NT2/D1 (cell line): ENCODE measurements at places on chromosomes 7 and 10.

DNA sequence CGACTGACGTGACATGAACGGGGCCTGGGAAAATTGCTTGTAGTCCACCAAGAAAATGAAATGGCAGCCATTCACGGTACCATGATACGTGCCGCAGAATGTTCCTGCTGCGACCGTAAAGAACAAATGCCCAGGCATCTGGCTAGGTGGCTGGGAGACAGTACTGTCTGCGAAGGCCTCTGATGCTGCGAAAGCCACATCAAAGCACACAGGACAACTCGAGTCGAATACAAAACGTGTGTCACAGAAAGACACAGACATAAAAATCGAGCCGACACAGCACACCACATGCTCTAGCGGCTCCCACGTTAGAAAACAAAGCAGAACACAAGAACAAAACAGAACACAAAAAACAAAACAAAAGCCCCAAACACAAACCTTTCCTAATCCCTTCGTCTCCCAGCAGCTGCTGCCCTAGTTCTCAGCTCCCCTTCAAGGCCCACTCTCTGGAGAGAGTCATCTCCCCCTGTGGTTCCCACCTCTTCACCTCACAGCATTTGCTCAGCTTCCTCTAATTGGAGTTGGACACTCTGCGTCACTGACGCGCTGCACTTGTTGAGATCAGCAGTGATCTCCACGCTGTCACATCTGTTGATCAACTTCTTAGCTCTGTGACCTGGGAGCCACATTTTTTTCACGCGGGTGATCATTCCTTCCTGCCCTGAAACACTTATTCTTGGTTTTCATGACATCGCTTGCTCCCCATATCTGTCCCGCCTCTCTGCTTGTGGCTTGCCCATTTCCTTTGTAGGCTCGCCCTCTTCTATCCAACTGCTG, 112.2 kb downstream of the CLEC2L start:
- no peak for DNase-seq

- DNase-seq, result no peak
Observed at GRCh38 chr7:91644256-91644655, 236.2 kb downstream of the MTERF1 start.

GRCh38 chr7:50856806-50857205, 74.1 kb upstream of the GRB10 start:
- DNase-seq, result no peak

- no peak for DNase-seq
Observed at GRCh38 chr10:113033991-113034390, 83.9 kb downstream of the TCF7L2 start.

DNA sequence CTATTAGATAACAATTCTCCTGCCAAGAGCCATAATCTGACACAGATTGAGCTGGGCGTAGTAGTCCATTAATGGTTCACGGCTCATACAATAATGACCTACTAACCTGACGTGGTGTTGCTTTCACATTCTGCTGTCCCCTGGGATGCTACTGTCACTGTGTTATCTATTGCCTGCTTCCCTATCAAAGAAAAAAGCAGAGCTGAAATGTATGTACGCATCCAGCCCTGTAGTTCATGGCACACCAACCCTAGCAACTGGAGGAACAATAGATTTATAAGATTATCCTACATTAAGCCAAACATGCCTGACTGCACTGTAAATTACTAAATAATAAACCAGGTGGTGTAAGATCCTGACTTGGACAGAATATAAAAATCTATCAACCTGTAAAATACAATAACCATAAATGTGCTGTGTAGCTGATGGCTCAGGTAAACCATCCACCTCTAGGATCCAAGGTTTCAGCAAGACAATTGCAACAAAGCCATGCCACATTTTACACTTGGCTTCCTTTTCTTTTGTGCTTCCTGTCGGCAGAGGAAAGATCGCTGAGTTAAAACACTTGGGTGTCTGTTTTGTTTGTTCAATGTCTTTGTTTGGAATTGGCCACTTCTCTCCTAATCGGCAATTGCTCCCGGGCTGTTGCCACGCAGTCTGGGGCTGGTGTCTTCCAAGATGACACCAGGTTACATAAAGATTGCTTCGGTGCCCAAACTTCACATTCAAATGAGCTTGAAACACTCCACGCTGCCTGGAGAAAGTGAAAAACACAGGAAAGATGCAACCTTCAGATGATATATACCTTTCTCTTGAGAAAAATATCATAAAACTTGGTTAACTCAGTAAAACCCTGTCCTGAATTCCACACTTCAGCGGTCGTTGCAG, 143.9 kb upstream of the MGMT start:
- peak; percentile 15 for DNase-seq

DNA sequence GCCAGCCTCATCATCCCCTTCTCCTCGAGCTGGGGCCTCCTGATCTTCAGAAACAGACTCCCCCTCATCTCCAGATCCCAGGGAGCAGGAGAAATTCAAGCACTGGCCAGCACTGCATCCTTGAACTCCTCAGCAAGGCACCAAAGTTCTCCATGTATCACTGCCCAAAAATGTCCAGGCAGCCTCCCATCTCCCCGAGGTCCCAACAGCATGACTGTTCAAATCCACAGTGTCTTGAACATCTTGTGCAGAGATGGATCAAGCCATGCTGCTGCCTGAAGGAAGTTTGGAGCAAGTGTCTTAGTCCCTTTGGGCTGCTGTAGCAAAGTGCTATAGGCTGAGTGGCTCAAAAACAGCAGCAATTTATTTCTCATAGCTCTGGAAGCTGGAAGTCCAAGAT, 115.5 kb upstream of the GALNT17 start:
- no peak for DNase-seq

GRCh38 chr10:124518366-124518765, 56.7 kb downstream of the LHPP start:
- no peak for DNase-seq

DNA sequence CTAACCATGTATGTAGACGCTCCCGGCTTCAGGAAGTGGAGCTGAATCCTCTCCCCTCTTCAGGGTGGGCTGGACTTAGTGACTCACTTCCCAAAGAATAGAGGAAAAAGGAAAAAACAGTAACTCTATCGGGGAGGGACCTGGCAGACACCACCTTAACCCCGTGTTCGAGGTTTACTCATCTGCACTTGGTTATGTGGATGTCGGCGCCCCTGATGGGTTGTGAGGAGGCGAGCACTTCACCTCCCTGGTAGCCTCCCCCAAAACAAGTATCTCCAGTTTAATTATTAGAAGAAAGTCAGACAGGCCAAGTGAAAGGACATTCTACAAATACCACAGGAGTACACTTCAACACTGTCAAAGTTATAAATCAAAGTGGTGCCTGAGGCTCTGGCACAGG, 559.7 kb downstream of the TCERG1L start:
- DNase-seq, result no peak

DNA sequence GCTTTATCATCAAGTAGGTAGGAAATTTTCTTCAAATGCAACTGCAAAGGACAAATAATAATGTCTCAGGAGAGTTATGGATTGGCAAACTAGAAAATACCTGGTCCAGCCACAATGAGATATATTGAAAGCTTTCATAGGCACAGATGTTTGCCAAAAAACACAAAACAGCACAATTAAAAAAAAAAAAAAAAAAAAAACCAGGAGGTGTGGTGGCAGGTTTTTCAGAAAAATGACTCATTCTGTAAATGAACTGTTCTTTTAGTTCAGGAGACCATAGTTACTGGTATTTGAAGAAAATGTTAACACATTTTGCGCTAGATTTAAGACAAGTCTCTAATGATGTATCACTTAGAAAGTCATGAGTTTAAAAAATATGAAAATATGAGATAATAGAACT, 55.0 kb upstream of the JCAD start:
- DNase-seq, result no peak

DNA sequence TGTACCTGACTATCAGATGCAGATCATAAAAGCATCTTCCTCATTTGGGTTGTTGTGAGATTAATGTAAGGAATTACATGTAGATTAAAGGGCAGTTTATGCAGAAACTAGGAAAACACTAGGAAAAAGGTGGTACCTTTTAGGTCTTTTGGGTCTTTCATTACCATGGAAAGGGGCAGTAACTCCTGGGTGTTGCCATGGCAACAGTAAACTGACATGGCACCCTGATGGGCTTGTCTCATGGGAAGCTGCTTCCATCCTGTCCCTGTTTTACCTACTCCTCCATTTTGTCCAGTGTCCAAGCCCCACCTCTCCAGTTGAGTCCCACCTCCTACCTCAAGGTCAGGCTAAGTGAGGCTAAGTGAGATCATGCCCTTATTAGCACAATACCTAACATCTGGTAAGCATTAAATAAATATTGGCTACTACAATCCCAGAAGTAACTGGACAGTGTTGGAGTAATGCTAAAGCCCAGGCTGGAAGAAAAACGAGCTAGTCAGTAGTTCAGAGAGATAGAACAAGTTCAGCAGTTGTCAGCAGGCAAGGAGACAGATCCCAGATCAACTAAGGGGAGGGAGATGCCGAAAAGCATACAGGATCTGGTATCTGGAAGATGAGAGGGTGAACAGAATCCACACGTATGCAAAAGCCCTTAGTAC, 240.0 kb upstream of the AUTS2 start:
- DNase-seq, result no peak

DNA sequence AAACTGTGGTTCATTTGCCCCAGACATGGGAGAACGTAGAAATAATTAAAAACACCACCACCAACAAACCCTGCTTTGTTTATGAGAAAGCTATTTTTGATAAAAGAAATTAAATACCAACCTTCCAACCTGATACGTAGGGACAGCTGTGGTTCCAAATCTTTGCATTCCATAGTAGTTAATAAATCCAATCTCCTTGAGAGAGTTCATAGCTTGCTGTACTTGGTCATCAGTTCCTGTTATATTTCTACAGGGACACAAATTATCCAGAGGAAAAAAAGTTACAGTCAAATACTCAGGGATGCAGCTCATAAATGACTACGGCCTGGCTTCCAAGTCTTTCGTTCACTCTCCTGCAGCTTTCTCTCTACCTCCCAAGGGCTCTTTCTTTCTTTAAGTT, 41.1 kb downstream of the PUS7 start:
- DNase-seq, result no peak

DNA sequence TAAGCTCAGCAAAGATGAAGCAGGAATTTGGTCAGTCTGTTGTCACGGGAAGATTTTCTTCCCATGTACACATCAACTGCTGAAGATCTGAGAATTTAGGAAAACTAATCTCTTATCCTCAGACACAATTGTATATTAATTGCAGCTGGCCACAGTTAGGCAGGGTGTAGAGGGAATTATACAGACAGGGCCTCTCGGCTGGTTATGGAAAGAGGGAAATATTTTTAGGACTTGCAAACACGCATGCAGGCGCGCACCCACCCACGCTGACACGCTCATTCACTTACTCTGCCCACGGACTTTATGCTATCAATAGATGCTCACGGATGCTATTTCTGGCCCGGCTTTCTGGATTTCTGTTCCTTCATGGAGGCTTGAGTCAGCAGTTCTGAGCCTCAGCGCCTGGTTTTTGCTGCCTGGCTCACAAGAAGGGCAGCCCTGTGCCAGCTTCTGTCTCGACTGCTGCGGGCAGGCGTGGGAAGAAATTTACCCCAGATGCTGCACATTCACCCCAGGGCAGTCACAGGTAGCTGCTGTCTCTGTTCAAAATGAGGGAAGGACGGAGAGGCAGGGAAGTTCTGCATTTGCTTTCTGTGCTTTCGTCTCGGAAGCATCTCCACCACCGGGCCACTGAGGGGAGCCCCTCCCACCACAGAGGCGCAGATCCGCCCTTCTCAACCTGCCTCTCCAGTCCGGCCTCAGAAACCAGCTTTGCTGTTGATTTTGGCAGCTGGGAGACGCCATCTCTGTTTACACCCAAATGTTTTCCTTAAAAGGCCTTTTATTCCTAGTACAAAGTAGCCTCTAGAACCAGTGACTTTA, 116.3 kb upstream of the BTBD16 start:
- no peak for DNase-seq

DNA sequence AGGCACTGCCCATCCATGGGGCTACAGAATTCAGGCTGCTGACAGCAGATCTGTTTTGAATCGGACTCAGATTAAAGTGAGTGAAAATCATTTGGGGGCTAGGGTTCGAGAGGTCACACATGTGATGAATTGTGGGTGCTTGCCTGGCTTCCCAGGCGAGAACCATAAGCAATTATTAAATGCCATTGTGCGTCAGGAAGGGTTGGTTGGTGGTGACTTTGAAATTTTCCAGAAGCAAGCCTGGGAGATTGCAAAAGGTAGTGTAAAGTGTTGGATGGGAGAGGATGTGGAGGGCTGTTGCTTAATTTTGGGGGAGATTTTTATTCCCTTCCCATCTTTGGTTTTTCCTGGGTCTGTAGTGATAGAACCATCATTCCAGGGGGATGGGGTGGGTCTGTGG, 34.6 kb downstream of the LRMDA start:
- no peak for DNase-seq

GRCh38 chr7:16921151-16921550, 39.4 kb upstream of the AGR3 start:
- DNase-seq, result no peak

DNA sequence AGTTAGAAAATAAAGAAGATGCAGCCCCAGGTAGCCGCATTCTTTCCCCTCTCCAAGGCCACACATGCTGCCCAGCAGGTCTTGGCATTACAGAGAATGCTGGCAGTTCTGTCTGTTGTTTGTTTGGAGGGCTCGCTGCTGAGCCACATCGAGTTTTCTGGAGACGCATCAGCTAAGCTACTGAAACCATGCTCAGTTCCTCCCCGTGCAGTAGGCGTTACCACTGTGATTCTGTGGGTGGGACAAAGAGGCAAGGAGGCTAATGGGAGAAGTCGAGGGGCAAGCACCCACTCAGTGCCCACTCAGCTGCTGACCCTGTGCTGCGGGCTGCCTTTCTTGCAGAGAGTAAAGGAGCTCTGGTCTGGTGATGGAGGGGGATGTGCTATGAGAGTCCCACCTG, 15.5 kb upstream of the GTPBP4 start:
- no peak for DNase-seq

GRCh38 chr7:149014309-149014708, 14.0 kb downstream of the PDIA4 start:
- no peak for DNase-seq

DNA sequence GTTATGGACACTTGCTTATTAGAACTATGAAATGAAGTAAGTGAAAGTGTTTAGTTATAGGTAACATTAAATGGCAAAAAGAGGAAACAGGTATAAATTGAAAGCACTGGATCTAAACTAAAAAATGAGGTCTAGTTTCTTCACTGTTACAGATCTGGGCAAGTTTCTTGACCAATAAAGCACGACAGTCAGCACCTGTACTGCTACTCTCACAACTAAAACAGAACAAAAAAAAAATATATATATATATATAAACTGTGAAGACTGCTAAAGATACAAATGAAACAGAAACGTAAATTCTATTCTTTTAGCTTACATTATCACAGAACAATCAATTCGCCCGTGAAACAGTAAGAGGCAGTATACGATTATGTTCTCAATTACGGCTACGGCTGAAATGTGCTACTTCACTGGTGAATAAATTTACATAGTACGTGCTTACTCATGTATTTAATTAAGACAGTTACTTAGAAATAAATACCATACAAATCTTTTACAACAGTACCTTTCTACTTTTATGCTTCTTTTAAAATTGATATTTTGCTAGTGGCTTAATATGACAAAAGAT, 4.2 kb downstream of the AHR start:
- no peak for DNase-seq

GRCh38 chr7:150953061-150953997, 24.8 kb downstream of the KCNH2 start:
- no peak for DNase-seq

GRCh38 chr7:151868396-151869108, 8.4 kb downstream of the PRKAG2 start:
- no peak for DNase-seq
